ENCODE measurements at places on chromosomes 16 and 17.

DNA sequence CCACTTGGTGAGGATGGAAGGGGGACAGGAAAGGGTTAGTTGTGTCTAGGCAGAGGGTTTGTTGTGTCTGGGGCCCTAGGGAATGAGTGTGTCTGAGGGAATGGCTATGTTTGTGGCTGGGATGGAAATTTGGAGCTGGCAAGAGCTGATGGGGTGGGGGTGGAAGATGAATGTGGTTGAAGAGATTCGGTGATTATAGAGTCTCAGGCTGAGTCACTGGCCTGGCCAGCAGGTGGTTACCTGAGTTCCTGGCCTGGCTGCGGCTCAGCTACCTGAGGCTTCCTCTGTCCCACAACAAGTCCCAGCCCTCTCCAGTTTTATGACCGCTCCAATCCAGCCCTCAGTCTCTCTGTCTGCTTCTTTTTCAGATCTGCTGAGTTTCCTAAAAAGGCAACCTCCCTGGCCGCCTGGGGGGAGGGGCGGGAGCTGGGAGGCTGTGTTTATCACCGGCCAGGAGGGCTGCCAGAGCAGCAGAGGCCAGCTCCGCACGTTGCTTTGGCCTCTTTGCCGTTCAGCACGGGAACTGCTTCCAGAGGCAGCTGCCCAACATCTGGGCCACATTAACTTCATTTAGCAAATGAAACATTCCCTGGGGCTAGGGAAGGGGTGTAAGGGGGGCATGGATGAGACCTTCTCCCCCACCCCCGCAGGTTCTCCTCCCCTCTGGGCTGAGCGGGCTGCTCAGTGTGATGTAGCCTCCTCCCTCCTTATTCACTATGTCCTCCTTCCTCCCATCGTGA lies 21.8 kb downstream of the ITGB3 start:
- DNase-seq, result peak; percentile 90

GRCh38 chr16:29819506-29819905 lies 756 bp upstream of the MVP start:
- no peak for DNase-seq

DNA sequence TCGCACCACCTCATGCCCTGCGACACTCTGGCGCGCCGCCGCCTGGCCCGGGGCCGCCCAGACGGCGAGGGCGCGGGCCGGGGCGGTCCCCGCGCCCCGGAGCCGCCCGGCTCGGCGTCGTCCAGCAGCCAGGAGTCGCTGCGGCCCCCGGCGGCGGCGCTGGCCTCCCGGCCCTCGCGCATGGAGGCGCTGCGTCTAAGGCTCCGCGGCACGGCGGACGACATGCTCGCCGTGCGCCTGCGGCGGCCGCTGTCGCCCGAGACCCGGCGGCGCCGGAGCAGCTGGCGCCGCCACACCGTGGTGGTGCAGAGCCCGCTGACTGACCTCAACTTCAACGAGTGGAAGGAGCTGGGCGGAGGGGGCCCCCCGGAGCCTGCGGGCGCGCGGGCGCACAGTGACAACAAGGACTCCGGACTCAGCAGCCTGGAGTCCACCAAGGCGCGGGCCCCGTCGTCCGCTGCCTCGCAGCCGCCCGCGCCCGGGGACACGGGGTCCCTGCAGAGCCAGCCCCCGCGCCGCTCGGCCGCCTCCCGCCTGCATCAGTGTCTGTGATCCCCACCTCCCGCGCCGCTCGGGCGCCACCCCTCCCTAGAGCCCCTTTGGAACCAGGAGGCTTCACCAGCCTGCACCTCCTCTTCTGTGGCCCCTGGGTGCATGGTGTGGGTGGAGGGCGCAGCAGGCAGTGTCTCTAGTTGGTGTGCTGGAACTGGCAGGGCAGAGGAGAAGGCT lies 82.3 kb downstream of the ARHGAP23 start:
- peak; percentile 86 for DNase-seq

GRCh38 chr16:63216696-63217423 lies 1180.6 kb upstream of the CDH8 start:
- DNase-seq, result no peak

GRCh38 chr17:7987112-7987893 lies 15.1 kb upstream of the GUCY2D start:
- no peak for DNase-seq

DNA sequence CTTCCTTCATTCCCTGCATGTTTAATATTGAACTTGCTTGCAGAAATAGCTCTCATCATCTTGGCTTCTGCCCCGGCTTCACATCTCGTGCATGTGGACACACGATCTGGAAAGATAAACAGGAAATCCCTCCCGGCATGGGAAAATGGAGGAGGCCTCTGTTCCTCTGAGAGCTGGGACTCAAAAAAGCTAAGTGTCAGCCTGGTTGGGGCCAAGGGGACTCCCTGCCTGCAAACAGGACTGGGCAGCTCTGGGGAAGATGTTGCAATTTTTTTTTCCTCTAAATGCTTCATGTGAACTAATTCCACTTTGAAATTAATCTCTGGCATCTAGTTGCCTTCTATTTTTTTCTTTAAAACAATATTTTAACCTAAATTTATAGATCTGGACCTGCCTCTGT lies 24.8 kb downstream of the ITPRIPL2 start:
- DNase-seq, result no peak

DNA sequence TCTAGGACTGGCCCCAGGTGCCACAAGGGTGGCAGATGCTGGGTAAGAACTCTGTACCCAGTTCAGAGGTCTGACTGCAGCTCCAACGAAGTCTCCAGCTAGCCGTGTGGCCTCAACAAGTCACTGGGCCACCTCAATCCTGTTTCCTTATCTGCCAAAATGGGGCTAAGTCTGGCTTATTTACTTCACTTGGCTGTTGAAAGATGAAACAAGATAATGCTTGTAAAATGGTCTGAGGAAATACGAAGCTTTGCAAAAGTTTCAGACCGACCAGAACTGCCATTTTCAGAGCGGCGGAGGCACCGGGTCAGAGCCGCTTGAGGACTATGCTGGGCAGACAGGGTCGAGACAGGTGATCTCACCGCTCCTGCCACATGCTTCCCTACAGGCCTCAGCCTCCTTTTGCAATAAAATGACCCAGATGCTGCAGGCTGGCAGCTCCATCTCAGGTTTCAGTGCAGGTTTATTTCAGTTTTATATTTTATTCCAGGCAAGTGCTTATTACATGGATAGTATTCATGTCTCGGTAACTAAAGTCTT lies 17.2 kb downstream of the MNT start:
- no peak for DNase-seq

GRCh38 chr17:63780928-63781327 lies 7.0 kb downstream of the DDX42 start:
- no peak for DNase-seq

GRCh38 chr17:79622776-79623175 lies 11.9 kb upstream of the RBFOX3 start:
- no peak for DNase-seq

DNA sequence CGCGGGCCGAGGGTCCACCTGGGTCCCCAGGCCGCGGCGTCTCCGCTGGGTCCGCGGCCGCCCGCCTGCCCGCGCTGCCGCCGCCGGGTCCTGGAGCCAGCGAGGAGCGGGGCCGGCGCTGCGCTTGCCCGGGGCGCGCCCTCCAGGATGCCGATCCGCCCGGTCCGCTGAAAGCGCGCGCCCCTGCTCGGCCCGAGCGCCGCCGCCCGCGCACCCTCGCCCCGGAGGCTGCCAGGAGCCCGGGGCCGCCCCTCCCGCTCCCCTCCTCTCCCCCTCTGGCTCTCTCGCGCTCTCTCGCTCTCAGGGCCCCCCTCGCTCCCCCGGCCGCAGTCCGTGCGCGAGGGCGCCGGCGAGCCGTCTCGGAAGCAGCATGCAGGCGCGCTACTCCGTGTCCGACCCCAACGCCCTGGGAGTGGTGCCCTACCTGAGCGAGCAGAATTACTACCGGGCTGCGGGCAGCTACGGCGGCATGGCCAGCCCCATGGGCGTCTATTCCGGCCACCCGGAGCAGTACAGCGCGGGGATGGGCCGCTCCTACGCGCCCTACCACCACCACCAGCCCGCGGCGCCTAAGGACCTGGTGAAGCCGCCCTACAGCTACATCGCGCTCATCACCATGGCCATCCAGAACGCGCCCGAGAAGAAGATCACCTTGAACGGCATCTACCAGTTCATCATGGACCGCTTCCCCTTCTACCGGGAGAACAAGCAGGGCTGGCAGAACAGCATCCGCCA lies 504 bp downstream of the FOXC2 start:
- peak; percentile 94 for DNase-seq

GRCh38 chr16:14364386-14365199 lies 265.5 kb downstream of the PARN start:
- peak; percentile 91 for DNase-seq

DNA sequence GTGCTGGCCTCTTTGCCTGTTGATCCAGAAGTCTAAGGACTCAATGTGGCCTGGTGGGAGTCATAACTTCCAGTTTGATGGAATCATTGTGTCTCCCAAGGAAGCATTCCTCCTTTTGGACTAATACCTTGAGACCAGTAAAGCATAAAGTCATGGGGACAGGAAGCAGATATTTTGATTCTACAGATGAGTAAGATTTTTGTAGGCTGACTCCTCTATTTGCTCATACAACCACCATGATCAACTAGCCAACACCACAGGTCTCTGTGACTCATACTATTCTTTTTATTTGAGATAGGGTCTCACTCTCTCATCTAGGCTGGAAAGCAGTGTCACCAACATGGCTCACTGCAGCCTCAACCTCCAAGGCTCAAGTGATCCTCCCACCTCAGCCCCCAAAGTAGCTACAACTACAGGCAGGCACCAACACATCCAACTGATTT lies 6.2 kb downstream of the MT2A start:
- DNase-seq, result peak; percentile 66

- DNase-seq, result no peak
Measured at GRCh38 chr16:50056226-50056625, 9.5 kb upstream of the HEATR3 start.
